ENCODE measurements at places on chromosomes 4 and X. TPM values are rescaled to one million over a fixed set of nuclear protein-coding genes. Genes with fewer than 3 reads are reported as not detected.

Gene PI4K2B
- 9.6 TPM for total RNA-seq

Gene RPGR
- total RNA-seq: 4.0 TPM

Gene BEX3
- 59.3 TPM for total RNA-seq

DNA sequence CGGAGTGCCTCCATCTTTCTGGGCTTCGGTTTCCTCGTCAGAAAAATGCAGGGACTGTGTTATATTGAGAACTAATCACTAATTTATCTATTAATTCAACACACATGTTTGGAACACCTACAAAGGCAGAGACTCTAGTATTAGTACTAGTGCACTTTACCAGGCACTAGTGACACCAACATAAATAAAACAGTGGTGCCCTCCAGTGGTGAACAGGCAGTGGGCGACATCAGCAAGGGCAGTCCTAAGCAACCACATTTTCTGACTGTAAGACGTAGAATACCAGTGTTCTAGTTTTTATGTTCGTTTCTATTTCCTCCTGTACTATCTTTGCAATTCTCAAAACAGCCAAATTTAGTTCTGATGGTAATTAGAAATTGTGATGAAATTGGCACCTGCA, 69.1 kb upstream of the UCP1 start:
- H3K27me3 ChIP-seq: no peaks in the 10 kb centered on the region
- H3K4me3 ChIP-seq: no peak overlapping the region
- DNase-seq: no peak
- H3K27ac ChIP-seq: no peak overlapping the region
- no peaks in the 10 kb centered on the region for H3K4me1 ChIP-seq
- no peaks in the 10 kb centered on the region for H3K36me3 ChIP-seq

- no peak for DNase-seq
- no peak overlapping the region for H3K27ac ChIP-seq
- no peak overlapping the region for H3K4me3 ChIP-seq
These were observed 10.4 kb upstream of the FAM13A start for GRCh38 chr4:89067417-89067816.

Gene PABPC5
- not detected for total RNA-seq

DNA sequence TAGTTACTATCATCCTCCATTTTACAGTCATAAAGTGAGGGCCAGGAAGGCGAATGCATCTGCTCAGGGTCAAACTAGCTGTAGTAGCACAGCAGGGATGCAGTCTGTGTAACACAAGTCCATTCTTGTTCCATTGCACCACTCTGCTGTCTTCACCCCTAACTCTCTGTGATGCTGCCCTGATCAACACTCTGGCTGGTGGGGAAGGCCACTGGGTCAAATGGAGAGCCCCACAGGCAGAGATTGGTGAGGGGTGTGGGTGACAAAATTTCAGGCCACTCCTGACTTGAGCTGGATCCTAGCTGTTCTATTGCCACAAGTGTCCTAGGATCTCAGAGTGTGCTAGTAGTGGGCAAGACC, 136.5 kb downstream of the PJA1 start:
- no peaks in the 10 kb centered on the region for H3K4me1 ChIP-seq
- H3K27ac ChIP-seq: no peak overlapping the region
- DNase-seq: no peak
- H3K36me3 ChIP-seq: no peaks in the 10 kb centered on the region
- H3K27me3 ChIP-seq: no peaks in the 10 kb centered on the region
- H3K4me3 ChIP-seq: no peak overlapping the region

GRCh38 chr4:185880571-185880970, 68.6 kb upstream of the SORBS2 start:
- no peaks in the 10 kb centered on the region for H3K36me3 ChIP-seq
- H3K4me3 ChIP-seq: no peak overlapping the region
- H3K27ac ChIP-seq: no peak overlapping the region
- no peaks in the 10 kb centered on the region for H3K4me1 ChIP-seq
- H3K27me3 ChIP-seq: no peaks in the 10 kb centered on the region
- DNase-seq: no peak

DNA sequence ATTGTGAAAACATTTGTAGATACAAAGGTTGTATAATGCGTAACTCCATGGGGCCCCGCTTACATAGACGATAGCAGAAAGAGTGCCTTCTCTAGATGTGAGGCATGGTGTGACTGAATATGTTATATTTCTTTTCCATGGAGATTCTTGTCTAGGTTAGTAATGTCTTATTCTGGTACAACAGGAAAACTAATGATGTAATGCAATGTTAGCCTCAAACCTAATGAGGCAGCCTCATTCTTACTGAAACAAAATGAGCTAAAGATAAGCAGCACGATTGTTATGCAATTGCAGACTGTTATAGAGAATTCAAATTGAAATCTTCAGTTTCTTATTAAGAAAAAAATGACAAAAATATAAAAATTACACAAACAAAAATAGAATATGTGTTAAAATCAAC, 171.1 kb upstream of the ANKRD50 start:
- H3K27me3 ChIP-seq: no peaks in the 10 kb centered on the region
- no peaks in the 10 kb centered on the region for H3K36me3 ChIP-seq

- H3K4me1 ChIP-seq: no peaks in the 10 kb centered on the region
- no peaks in the 10 kb centered on the region for H3K36me3 ChIP-seq
- DNase-seq: no peak
- H3K4me3 ChIP-seq: no peak overlapping the region
These were observed 210.4 kb downstream of the SPRY1 start for GRCh38 chr4:123606946-123607542.

Data from Panc1 (cell line).